AG10803 (cell line): ENCODE measurements at places on chromosomes 16 and 17.
A peak's percentile ranks its signal among the peaks of the same experiment; 100 is the strongest.

GRCh38 chr17:70344386-70345060, 175.2 kb downstream of the KCNJ2 start:
- no peak for DNase-seq

DNA sequence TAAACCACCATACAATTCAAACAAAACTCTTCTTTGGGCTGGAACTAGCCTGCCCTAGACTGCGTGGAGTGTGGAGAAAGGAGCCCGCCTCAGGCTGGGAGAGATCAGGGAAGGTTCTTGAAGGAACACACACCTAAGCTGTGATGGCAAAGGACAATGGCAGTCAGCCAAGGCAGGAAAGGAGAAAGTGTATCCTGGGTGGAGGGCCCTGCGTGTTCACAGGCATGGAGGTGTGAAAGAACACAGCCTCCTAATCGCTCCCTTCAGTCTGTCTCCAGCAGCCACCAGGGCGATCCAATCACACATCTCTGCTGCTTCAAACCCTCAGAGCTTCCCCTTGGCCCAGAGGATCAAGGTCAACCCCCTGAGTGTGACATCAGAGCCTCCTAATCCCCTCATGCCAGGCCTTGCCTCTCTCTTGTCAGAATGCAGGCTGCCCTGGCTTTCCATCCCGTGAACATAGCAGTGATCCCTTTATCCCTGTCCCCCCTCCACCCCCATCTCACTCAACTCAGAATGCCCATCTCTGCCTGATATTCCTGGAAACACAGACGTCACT, 173.0 kb downstream of the KATNIP start:
- no peak for DNase-seq

GRCh38 chr16:30087181-30087898, 4.4 kb downstream of the TBX6 start:
- DNase-seq: no peak

- DNase-seq: no peak
These were observed 101.6 kb downstream of the SKAP1 start for GRCh38 chr17:48328457-48328856.

DNA sequence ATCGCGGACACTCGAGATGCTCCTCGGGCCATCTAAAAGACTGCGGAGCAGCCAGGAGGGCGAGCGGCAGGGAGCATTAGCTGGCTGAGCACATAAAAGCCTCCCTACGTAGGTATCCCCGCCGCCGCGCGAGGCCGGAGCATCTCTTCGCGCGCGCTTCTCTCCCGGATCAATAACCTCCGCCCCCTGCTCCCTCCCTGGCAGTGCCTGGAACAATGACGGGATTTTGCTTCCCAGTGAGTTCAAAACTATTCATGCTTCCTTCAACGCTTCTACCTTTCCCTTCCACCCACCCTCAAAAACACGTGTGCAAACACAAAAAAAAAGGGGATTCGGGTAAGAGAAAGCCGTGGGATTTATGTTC, 984 bp downstream of the CENPV start:
- DNase-seq: peak; percentile 16

GRCh38 chr16:74832228-74832627, 57.6 kb upstream of the FA2H start:
- DNase-seq: no peak

DNA sequence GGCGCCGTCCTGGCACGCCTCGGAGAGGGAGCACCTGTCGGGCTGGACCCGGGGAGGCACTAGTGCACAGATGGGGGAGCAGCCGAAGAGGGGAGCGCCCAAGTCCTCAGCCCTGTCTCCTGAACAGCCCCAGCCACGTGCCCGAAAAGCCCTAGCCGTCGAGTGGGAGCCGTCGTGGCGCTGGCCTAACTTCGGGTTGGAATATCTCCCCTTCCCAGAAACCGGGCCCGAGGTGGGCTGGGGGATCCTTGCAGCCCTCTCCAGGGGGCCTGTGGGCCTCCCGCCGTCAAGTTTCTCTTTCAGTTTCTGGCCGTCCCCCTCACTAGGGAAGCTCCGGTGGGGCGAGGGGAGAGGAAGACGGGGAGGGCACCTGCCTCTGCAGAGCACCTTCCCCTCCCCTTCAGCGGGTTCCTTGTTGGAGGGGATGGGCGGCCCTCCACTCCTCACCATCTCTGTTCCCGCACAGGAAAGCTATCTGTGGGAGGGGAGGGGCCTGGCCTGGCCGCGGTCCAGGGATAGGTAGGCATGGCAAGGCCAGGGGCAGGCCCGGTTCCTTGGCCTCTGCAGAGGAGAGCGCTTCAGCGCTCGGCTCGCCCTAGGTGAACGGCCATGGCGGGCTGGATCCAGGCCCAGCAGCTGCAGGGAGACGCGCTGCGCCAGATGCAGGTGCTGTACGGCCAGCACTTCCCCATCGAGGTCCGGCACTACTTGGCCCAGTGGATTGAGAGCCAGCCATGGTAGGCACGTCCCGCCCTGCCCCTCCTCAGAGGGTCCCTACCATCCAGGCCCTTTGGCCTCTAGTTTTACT, 709 bp downstream of the STAT5A start:
- DNase-seq: no peak

GRCh38 chr16:75113541-75114121, 2.9 kb downstream of the LDHD start:
- no peak for DNase-seq
